ENCODE measurements at places on chromosomes 16 and 17.

- DNase-seq = no peak
Measured at GRCh38 chr17:60315650-60316049, 76.3 kb downstream of the USP32 start.

DNA sequence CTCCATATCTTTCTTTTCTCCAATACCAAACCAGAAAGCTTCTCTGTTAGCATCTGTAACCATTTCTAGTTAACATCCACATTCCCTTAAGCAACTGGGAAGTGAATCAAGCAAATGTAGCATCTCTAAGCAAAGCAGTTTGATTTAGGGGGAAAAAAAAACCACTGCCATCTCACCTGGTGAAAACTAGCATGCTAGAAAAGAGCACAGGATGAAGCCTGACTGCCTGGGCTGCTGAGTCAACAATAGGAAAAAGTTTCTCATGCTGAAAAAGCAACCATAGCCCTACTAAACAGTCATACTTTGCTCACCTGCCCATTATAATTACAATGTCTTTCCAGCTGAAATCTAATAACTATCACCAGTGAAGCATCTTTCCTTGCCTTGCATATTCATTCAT, 139.3 kb downstream of the ANKFN1 start:
- DNase-seq = no peak

DNA sequence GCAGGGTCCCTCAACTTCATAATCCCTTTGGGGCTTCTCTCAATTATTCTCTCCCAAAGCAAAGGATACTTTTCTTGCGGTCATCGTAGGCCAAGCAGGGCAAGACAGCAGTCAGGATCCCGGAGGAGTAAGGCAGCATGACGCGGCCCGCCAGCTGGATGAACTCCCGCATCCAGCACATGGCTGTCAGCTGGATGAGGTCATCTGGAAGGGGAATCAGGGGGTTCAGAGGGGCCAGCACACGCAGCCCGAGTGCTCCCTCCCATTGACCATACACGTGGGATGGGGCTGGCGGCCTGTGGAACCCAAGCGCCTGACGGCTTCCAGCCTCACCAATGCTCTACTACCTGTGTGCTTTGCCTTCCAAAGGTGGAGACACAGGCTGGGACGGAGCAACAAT, 19.2 kb downstream of the VAC14 start:
- DNase-seq = peak; percentile 17

DNA sequence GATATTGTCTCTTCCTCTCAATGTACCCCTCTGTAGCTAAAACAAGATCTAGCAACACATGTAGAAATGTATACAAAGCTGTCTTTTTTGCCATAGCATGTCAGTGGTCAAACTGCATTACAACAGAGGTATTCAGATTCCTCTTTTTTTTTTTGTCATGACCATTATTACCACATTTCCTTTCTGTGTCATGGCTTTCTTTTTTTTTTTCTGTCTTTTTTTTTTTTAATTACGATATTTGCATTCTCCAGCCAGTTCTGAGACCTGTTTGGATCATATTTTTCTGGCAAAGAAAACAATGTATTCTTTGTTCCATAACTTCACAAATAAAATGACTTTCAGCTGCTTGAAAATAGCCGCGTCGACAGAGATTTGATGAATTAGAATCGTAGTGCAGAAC, 27.4 kb upstream of the CAPNS2 start:
- no peak for DNase-seq

DNA sequence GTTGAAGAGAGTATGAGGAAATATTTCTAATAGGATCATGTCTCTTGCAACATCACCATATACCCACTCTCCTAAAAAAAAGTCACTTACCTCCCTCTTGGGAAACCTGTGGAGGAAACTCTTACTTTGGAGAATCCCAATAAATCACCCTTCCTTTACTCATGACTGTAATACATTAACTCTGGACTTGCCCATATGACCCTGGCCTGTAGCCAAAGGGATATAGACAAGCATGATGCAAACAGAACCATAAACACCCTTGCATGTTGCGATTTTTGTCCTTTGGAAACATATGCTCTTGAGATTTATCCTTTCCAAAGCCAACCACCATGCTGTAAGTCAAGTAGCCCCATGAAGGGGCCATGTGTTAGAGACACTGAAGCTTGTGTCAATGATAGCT, 19.5 kb downstream of the CDH11 start:
- no peak for DNase-seq

- DNase-seq = no peak
Measured at GRCh38 chr16:49645263-49645662, 210.6 kb downstream of the ZNF423 start.

DNA sequence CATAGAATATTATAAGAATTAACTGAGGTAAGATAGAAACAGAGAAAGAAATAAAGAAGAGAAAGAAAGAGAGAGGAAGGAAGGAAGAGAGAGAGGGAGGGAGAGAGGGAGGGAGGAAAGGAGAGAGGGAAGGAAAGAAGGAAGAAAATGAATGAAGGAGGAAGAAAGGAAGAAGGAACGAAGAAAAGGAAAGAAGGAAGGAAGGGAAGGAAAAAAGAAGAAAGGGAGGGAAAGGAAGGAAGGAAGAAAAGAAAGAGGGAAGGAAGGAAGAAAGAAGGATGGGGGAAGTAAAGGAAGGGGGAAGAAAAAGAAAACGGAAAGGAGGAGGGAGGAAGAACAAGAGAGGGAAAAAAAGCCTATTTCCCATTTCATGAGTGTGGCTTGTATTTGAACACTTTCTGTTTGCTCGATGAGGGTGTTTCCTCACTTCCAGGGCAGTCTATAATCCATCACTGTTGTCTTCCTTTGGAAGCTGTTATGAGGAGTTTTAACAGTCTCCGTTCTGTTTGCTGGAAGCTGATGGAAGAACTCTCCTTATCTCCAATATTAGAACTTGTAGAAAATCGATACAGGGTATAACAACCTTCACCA, 402.4 kb downstream of the TMEM114 start:
- no peak for DNase-seq

DNA sequence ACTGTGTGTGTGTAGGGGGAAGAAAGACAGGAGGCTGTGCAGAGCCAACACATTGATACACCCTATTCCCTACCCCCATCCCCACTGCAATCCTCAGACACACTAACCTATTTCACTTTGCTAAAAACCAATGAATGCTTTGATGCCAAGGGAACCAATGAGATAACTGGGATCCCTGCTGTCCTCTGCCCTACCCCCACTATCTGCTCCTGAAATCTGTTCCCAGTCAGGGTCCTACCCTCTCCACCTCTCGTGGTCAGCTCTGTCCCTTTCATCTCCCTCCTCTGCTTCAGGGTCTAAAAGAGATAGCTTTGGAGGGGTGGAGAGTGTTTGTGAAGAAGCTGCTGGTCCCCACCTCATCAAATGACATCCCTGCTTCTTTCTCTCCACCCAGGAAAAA, 19.1 kb upstream of the SP6 start:
- no peak for DNase-seq

- peak; percentile 84 for DNase-seq
Measured at GRCh38 chr16:3182608-3183444, 5.2 kb upstream of the OR1F1 start.

- DNase-seq = no peak
Measured at GRCh38 chr16:80309178-80309577, 231.6 kb upstream of the DYNLRB2 start.

- peak; percentile 62 for DNase-seq
Measured at GRCh38 chr16:81885976-81886586, 107.0 kb downstream of the PLCG2 start.

GRCh38 chr16:8847145-8847544, 21.7 kb downstream of the CARHSP1 start:
- no peak for DNase-seq

DNA sequence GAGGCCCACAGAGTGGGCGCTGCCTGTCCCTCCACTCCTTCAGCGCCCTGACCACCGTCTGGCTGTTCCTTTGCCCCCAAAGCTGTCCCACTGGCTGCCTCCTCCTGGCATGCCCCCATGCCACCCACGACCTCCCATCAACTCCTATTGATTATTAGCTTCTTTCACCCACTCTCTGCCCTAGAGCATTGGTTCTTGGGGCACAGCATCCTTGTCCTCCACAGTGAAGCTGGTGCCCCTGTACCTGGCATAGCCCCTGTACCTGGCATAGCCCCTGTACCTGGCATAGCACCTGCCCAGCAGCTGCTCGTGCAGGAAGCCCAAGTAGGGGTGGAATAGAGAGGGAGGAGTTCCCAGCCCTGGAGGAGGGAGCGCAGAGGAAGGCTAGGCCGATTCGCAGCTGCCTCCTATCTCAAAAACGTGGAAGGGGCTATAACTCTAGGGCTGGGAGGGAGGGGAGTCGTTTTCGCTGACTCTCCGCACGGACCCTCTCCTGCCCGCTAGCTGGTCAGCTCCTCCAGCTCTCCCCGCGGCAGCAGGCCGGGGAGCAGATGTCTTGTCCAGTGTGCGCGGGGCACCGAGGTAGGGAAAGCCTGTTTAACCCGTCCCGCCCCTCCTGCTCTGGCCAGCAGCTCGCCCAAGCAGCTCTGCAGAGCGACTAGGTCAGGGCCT, 5.7 kb upstream of the ACTG1 start:
- DNase-seq = peak; percentile 73

GRCh38 chr16:76854234-76854633, 336.8 kb upstream of the MON1B start:
- no peak for DNase-seq

- DNase-seq = no peak
Measured at GRCh38 chr16:59597269-59597668, 863.2 kb upstream of the GOT2 start.

DNA sequence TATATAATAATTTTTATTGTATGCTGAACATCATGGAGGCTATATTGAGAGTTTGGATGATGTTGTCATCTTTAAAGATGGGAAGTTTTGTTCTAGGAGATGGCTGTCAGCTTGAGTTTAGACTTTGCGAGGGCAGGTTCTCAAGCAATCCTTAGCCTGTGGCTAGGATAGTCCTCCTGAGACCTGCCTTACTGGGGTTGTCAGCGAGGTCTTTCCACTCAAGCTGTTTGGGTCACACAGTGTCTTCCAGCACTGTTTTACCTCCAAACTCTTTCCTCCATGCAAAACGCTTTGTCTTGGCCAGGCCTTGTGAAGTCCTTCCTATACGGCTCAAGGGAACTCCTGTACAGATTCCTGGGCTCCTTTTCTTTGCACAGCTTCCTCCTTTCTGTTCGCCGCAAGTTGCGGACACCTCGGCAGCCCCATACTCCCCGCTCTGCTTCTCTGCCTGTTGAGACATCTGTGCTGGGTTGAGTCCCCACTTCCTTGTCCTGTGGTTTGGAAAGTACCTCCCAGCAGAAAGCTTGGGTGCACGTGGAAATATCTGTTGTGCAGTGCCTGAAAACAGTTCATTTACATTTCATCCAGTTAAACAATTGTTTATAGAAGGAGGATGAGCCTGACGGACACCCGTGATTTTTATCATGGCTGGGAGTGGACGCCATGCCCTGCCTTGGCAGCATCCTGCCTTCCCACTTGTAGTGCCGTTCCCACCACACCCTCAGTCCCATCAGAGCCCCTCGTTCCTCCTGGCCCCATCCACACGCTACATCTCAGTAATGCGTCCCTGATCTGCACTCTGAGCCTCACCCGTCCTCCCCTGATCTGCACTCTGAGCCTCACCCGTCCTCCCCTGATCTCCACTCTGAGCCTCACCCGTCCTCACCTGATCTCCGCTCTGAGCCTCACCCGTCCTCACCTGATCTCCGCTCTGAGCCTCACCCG, 55.0 kb upstream of the CBFA2T3 start:
- no peak for DNase-seq

GRCh38 chr16:65547772-65548446, 426.0 kb upstream of the CDH11 start:
- DNase-seq = no peak
